ENCODE measurements at places on chromosomes 4 and X. TPM values are rescaled to one million over a fixed set of nuclear protein-coding genes. Genes with fewer than 3 reads are reported as not detected.

DNA sequence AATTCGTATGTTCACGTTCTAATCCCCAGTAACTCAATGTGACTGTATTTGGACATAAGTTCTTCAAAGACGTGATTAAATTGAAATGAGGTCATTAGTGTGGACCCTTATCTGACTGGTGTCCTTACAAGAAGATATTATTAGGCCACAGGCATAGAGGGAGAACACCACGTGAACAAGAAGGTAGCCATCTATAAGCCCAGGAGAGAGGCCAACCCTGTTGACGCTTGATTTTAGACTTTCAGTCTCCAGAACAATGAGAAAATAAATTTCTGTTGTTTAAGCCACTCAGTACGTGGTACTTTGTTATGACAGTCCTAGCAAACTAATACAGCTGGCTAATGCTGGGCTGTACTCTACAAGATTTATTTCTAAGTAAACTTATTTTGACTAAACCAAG is 1.5 kb upstream of the EIF1AX start:
- peaks cover 2% of the 10 kb centered on the region for H3K36me3 ChIP-seq
- peaks cover 13% of the 10 kb centered on the region for H3K4me1 ChIP-seq
- DNase-seq = no peak
- no peak overlapping the region for H3K4me3 ChIP-seq
- H3K27ac ChIP-seq = no peak overlapping the region

Gene ZNF275
- total RNA-seq = 14.1 TPM

DNA sequence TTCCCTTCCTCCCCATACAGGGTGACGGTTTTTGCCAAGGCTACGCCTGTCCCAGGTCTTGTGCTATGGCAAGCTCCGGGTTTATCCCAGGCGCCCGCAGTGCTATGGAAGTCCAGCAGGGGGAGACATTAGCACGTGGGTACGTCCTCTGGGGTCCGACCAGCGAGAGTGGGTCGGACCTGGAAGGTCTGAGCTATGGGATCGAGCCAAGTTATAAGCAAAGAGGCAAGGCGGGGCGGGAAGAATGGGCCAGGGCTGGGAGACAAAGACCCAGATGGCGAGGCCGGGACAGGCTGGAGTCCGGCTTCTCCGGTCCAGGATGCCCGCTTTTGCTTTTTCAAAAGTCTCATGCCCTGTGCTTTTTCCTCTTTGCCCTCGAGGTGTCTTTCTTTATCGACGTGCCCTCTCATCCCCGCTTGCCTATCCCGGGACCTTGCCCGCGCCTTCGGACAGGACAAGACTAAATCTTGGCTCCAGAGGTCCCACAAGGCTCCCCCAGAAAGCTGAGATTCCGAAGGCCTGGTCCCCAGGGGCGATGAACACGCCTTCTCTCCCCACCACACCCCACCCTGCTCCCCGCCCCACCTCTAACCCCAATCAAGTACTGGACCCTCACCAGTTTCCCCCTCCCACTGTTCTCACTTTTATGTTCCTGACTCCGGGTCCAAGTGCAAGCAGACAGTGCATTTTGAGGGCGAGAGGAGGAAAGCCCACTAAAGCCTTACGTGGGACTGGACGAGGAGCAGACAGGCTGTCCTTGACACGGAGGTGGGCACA is 785 bp upstream of the EFNB1 start:
- H3K27ac ChIP-seq = peak overlapping the region; percentile 71
- peak overlapping the region; percentile 74 for H3K4me3 ChIP-seq
- DNase-seq = peak; percentile 70
- H3K27me3 ChIP-seq = peaks cover 11% of the 10 kb centered on the region

DNA sequence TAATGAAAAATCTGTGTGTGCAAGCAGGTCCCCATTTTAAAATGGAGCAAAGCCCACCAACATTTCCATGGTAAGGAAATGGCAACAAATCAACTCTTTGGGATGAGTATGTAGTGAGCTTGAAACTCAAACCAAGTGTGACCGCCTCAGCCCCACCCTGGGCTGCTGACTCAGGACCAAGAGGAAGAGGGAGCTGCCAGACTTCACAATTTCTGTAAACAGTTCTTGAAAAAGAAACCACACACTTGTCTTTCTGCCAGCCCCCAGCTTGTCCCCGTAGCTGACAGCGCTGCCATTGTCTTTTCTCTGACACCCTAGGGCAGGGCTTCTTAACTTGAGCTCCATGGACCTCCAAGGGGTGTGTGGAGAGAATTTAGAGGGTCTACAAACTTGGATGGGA is 10.3 kb downstream of the RTL5 start:
- no peak overlapping the region for H3K4me3 ChIP-seq
- peaks cover 26% of the 10 kb centered on the region for H3K4me1 ChIP-seq
- peak; percentile 69 for DNase-seq
- peaks cover 12% of the 10 kb centered on the region for H3K27me3 ChIP-seq
- H3K36me3 ChIP-seq = no peaks in the 10 kb centered on the region

DNA sequence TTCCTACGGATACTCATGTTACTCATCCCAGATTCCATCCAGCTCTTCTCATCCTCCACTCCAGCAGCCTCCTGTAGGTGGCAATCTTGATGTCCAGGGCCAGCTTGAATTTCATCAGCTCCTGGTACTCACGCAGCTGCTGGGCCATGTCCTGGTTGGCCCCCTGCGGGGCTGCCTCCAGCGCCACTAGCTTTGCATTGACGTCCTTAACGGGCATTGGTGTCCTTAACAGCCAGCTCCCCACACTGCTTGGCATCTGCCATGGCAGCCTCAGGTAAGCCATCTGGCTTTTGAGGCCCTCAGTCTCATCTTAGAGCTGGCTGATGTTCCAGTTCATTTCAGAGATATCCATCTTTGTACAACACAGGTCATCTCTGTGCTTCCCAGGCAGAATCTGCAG is 223.7 kb downstream of the FGF13 start:
- no peak for DNase-seq
- H3K4me1 ChIP-seq = no peaks in the 10 kb centered on the region
- no peak overlapping the region for H3K27ac ChIP-seq
- H3K27me3 ChIP-seq = peaks cover 3% of the 10 kb centered on the region
- H3K4me3 ChIP-seq = no peak overlapping the region

GRCh38 chrX:6225911-6226595 is 2.6 kb downstream of the NLGN4X start:
- H3K4me3 ChIP-seq = peak overlapping the region; percentile 80
- H3K27me3 ChIP-seq = no peaks in the 10 kb centered on the region
- H3K36me3 ChIP-seq = no peaks in the 10 kb centered on the region
- peak; percentile 41 for DNase-seq

Gene PGAM4
- 1.3 TPM for total RNA-seq

GRCh38 chr4:5678977-5679376 is 29.4 kb downstream of the EVC2 start:
- H3K4me1 ChIP-seq = no peaks in the 10 kb centered on the region
- H3K27ac ChIP-seq = no peak overlapping the region
- no peak for DNase-seq
- H3K27me3 ChIP-seq = no peaks in the 10 kb centered on the region
- peaks cover 15% of the 10 kb centered on the region for H3K36me3 ChIP-seq

Gene MAGEA2
- not detected for total RNA-seq

GRCh38 chr4:170875868-170876267 is 786.1 kb upstream of the AADAT start:
- H3K4me1 ChIP-seq = no peaks in the 10 kb centered on the region
- DNase-seq = no peak
- no peak overlapping the region for H3K4me3 ChIP-seq

Gene CENPI
- 8.7 TPM for total RNA-seq

Gene MTM1
- total RNA-seq = 16.0 TPM

Gene HTN1
- total RNA-seq = not detected

DNA sequence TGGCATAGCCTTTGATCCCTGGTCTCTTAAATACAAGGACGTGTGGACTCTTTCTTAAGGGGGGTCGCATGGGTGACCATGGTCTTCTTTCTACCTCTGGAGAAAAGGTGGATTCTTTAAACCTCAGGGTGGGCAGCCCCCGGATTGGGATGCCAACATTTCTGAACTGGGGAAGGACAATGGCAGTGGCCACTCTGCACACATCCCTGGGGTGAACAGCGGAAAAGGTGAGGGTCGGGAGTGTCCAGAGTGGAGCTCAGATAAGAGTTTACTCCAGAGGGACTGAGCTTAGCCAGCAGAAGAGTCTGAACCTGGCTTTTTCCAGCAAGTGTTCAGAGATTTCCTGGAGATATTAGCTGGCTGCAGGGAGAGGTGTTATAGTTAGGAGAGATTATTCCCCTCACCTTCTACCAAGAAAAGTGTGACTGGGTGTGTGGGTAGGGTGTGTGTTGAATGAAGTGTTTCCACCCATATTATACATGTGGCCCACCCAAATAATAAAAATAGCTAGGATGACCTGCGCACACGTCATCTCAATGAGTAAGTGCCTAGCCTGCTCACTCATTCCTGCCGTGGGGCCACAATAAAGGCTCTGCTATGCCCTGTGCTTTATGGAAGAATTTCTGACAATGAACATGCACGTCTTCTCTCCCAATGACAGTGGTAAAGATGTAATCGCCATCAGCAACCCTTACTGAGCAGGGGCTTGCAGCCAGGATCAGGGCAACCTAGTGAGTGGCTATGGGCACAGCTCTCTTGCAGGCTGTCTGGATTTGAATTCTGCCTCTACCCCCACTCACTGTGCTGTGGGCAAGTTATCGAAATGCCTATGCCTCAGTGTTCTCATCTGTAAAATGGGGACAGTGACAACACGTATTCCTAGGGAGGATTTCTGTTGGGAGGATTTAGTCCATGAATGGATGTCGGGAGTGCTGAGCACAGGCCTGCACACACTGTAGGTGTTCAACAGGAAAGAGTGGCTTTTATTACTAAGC is 76.6 kb downstream of the SLC2A9 start:
- no peak overlapping the region for H3K4me3 ChIP-seq
- no peaks in the 10 kb centered on the region for H3K27me3 ChIP-seq
- no peaks in the 10 kb centered on the region for H3K4me1 ChIP-seq
- no peak overlapping the region for H3K27ac ChIP-seq
- no peak for DNase-seq

- no peaks in the 10 kb centered on the region for H3K27me3 ChIP-seq
- H3K4me1 ChIP-seq = no peaks in the 10 kb centered on the region
- DNase-seq = no peak
- no peak overlapping the region for H3K4me3 ChIP-seq
- no peak overlapping the region for H3K27ac ChIP-seq
Measured at GRCh38 chr4:171621646-171622045, 191.6 kb upstream of the GALNTL6 start.

DNA sequence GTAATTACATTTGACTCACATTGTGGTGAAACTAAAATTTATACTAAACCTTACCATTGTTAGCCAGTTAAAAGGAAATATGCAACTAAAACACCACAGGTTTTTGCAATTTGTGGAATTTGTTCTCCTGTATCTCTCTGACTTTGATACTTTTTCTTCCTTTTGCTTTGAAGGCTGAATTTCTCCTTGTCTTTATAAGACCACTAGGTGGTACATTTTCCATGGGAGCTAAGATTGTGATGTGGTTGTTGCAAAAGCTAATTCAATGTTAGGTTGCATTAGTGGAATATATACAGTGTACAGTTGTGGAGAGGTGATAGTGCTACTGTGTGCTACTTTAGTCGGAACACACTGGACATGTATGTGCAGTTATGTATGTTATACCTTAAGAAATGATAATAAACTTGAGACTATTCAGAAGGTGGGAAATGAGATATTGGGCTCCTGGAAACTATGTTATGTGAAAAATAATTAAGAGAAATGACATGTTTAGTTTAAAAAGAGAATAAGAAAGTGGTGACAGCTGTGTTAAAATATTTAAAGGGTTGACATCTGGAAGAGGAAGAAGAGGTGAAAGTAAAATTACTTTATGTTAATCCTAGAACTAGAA is 70.3 kb downstream of the ARL9 start:
- no peak overlapping the region for H3K4me3 ChIP-seq
- no peaks in the 10 kb centered on the region for H3K36me3 ChIP-seq
- peak; percentile 32 for DNase-seq

- no peaks in the 10 kb centered on the region for H3K27me3 ChIP-seq
- H3K36me3 ChIP-seq = no peaks in the 10 kb centered on the region
- DNase-seq = peak; percentile 85
- H3K4me1 ChIP-seq = no peaks in the 10 kb centered on the region
- no peak overlapping the region for H3K27ac ChIP-seq
Measured at GRCh38 chr4:80425124-80426100, 89.9 kb downstream of the CFAP299 start.

DNA sequence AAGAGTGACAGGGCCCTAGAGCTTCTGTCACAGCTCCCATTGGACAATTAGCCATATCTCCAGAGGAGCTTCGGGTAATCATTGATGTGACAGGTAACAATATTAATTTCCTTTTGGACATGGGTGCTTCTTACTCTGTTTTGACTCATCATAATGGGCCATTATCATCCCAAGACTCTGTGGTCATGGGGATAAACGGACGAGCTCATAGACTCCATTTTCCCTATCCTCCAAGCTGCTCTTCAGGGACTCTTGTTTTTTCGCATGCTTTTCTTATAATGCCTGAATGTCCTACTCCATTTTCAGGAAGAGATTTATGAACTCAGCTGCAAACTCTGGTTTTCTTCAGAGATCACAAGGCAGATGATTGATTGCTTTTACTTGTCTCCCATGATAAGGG is 17.0 kb upstream of the UGT2B17 start:
- no peaks in the 10 kb centered on the region for H3K27me3 ChIP-seq
- H3K4me3 ChIP-seq = no peak overlapping the region
- H3K27ac ChIP-seq = no peak overlapping the region
- H3K36me3 ChIP-seq = no peaks in the 10 kb centered on the region

DNA sequence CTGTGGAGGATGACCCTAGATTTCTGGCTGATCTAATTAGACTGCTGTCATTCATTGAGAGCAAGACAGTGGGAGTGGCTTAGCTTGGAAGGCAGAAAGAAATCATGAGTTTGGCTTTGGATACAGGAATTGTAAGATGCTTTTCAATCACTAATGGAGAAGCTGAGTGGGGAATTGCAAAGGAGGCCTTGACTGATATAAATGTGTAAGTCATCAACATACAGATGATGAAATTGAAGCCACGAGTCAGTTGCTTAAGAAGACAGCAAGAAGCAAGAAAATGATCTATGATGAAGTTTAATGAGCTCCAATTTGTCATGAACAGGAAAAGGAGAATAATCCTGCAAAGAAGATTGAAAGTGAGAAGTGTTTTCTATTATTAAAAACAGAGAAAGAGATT is 136.7 kb upstream of the C1QTNF7 start:
- H3K4me1 ChIP-seq = no peaks in the 10 kb centered on the region
- no peaks in the 10 kb centered on the region for H3K36me3 ChIP-seq
- no peaks in the 10 kb centered on the region for H3K27me3 ChIP-seq
- no peak for DNase-seq
- H3K27ac ChIP-seq = no peak overlapping the region
- H3K4me3 ChIP-seq = no peak overlapping the region

DNA sequence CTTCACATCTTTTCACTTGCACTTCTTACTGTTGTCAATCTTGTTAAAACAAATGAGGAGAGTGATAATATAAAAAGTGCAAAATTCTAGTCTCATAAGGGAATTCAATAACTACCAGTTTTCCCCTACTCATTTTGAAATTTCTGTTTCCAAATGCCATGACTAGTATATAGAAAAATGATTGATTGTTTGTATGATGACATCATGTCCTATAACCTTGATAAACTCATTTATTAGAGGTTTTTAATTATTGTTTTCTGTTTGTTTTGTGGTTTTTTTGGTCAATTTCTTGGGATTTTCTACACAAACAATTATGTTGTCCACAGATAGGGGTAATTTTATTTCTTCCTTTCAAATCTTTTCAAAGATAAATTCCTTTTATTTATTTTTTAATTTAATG is 559.1 kb downstream of the TLL1 start:
- no peaks in the 10 kb centered on the region for H3K27me3 ChIP-seq
- no peaks in the 10 kb centered on the region for H3K36me3 ChIP-seq
- no peak overlapping the region for H3K27ac ChIP-seq
- no peak for DNase-seq
- no peak overlapping the region for H3K4me3 ChIP-seq
- no peaks in the 10 kb centered on the region for H3K4me1 ChIP-seq

GRCh38 chrX:65516756-65517155 is 17.8 kb downstream of the LAS1L start:
- no peaks in the 10 kb centered on the region for H3K27me3 ChIP-seq
- H3K4me3 ChIP-seq = no peak overlapping the region

Data from spinal cord (tissue), 10 donors.